T-helper 17 cell (primary cell): ENCODE measurements at places on chromosomes 11 and 22.

GRCh38 chr22:43620197-43620596, 191.9 kb downstream of the EFCAB6 start:
- H3K4me1 ChIP-seq, result no peaks in the 10 kb centered on the region
- H3K27ac ChIP-seq, result no peak overlapping the region
- no peak for DNase-seq
- H3K27me3 ChIP-seq, result peaks cover 21% of the 10 kb centered on the region
- no peak overlapping the region for H3K4me3 ChIP-seq

GRCh38 chr22:46537946-46538813, 760 bp upstream of the CELSR1 start:
- H3K36me3 ChIP-seq, result no peaks in the 10 kb centered on the region
- peak overlapping the region; percentile 68 for H3K4me3 ChIP-seq

DNA sequence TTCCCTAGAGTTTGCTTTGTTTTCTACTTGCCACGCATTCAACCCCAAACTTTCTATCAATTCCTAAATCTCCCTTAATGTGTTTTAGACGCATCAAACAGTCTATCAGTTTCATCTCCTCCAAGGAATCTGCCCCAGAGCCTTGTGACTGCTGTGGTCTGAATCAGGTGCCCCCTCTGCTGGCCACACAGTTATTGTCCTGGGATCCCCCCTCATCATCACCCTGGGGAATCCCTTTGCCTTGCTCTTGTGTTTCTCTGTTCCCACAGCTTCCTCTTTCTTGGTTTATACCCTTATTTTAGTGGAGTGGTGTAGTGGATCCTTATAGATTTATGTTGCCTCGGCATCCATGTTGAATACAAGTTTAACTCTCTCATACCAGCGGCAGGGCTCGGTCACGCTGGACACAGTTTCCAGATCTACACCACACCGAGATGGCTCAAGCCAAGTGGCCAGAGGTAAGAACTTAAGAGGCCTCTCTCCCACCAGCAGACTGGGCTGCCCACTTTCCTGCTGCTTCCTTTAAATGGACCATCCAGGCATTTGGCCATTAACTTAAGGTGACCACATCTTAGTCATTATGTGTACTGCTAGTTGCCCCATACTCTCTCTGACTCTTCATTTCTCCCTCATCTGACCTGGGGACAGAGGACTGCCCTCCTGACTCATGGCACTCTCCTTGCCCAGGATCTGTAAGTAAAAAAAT, 8.2 kb downstream of the UPB1 start:
- peaks cover 2% of the 10 kb centered on the region for H3K36me3 ChIP-seq
- DNase-seq, result peak; percentile 39
- H3K27me3 ChIP-seq, result peaks cover 6% of the 10 kb centered on the region
- H3K27ac ChIP-seq, result no peak overlapping the region
- peaks cover 13% of the 10 kb centered on the region for H3K4me1 ChIP-seq

DNA sequence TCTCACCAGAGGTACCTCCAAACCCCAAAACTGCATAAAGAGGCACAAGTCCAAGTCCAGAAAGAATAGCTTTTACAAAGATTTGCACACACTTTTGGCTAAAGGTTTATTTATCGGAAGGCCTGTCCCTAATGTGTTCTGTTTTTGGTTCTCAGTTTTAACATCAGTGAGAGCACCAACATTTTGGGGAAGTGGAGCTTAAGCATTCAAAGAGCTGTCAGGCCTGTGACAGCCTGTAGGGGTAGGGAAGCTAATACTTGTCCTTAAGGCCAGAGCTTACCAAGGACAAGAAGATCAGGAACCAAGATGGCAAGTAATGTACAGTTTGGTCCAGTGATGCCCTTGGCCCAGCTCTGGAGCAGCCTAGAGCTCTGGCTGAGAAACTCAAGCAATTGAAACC, 38.9 kb upstream of the SCUBE2 start:
- no peak overlapping the region for H3K27ac ChIP-seq
- H3K4me3 ChIP-seq, result no peak overlapping the region
- DNase-seq, result no peak
- H3K27me3 ChIP-seq, result no peaks in the 10 kb centered on the region
- H3K4me1 ChIP-seq, result peaks cover 13% of the 10 kb centered on the region
- H3K36me3 ChIP-seq, result peaks cover 2% of the 10 kb centered on the region

- H3K27me3 ChIP-seq, result no peaks in the 10 kb centered on the region
- no peak overlapping the region for H3K4me3 ChIP-seq
- H3K36me3 ChIP-seq, result no peaks in the 10 kb centered on the region
- peaks cover 2% of the 10 kb centered on the region for H3K4me1 ChIP-seq
- DNase-seq, result no peak
- no peak overlapping the region for H3K27ac ChIP-seq
These were observed 10.2 kb downstream of the RAB38 start for GRCh38 chr11:88164806-88165585.
